Posterior vena cava (tissue), 2 donors: ENCODE measurements at places on chromosomes 2 and 18. TPM values are rescaled to one million over a fixed set of nuclear protein-coding genes. Genes with fewer than 3 reads are reported as not detected.

DSEL gene
- total RNA-seq, result 11.6 TPM

- no peak for DNase-seq
Measured at GRCh38 chr2:145166731-145167302, 646.9 kb upstream of the ZEB2 start.

DNA sequence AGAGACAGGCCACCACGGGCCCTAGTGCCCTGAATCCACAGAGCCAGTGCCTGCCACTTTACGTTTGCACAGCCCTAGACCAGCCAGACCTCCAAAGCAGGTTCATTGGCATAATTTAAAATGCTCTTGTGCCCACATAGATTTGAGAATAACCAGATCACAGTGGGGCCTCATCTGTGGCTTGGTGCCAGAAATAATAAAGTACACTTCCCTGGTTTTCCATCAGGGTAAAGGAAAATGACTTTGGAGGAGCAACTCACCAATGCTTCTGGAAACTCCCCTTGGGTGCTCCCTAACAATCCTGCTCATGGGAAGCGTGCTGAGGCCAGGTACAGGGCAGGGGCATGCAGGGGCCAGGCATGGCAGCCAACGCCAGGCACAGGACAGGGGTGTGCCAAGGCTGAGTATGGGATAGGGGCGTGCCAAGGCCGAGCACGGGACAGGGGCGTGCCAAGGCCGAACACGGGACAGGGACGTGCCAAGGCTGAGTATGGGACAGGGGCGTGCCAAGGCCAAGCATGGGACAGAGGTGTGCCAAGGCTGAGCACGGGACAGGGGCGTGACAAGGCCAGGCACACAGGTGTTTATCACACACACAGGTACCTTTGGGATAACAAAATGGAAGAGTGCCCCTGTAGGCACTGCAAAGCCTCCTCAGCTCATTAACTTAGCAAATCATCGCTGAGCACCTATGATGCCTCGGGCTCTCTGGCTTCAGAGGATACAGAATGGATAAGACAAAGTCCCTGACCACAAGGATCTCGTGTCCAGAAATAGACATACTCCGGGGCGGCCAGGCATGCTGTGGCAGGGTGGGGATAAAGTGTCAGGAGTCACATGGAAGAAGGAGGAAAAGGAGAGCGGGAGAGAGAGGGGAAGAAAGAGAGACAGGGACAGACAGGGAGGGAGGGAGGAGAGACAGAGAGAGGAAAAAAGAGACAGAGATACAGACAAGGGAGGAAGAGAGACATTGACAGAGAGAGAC lies 334.7 kb downstream of the EIPR1 start:
- no peak for DNase-seq

GRCh38 chr2:46951290-46952064 lies 35.9 kb upstream of the MCFD2 start:
- DNase-seq, result no peak

POTEC gene
- total RNA-seq, result not detected

NEU2 gene
- not detected for total RNA-seq

COLEC12 gene
- 23.0 TPM for total RNA-seq

- no peak for DNase-seq
Measured at GRCh38 chr2:234116010-234116409, 65.5 kb downstream of the SPP2 start.

GRCh38 chr2:115386465-115386864 lies 944.0 kb downstream of the DPP10 start:
- DNase-seq, result no peak

DNA sequence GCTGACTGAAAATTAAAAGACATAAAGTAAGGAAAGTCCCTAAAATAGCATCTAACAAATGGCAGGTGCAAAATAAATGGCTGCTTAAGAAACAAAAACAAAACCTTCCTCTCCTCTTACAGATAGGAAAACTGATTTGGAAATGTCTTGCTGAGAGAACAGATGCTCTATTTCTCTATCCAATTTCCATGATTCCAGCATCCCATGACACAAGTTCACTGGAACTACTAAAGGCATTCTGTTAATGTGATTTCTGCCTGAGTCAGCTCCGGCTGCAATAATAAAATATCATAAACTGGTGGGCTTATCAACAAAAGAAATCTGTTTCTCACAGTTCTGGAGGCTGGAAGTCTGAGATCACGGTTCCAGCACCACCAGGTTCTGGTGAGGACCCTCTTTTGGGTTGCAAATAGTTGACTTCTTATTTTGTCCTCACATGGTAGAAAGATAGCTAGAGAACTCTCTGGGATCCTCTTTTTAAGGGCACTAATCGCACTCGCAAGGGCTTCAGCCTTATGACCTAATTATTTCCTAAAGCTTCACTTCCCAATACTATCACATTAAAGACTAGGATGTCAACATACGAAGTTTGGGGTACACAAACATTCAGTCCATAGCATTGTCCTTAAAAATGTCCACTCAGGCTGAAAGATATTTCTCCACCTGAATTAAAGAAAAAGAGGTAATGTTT lies 78.2 kb upstream of the GALNT3 start:
- no peak for DNase-seq

- no peak for DNase-seq
Measured at GRCh38 chr2:208025814-208026184, 472 bp upstream of the PLEKHM3 start.

GRCh38 chr2:203438528-203438927 lies 96.6 kb downstream of the RAPH1 start:
- no peak for DNase-seq

GRCh38 chr18:37845498-37845897 lies 279.9 kb upstream of the CELF4 start:
- no peak for DNase-seq

ZNF892 gene
- total RNA-seq, result 4.8 TPM

DNA sequence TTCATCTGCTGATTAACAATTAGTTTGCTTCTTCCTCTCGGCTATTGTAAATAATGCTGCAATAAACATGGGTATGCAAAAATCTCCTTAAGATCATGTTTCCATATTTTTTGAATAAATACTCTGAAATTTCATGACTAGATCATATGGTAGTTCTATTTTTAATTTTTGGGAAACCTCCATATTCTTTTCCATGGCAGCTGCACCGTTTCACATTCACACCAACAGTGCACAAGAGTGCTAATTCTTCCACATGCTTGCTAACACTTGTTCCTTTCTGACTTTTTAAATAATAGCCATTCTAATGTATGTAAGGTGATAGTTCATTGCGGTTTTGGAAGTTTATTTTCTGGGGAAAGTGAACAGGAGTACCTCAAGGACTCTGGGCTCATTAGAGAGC lies 52.6 kb upstream of the TACR1 start:
- DNase-seq, result no peak

GRCh38 chr2:7004636-7005035 lies 87.4 kb downstream of the RNF144A start:
- DNase-seq, result no peak

GRCh38 chr18:42954887-42955286 lies 160.6 kb downstream of the RIT2 start:
- DNase-seq, result no peak
